ENCODE measurements at places on chromosomes 3 and 15.

DNA sequence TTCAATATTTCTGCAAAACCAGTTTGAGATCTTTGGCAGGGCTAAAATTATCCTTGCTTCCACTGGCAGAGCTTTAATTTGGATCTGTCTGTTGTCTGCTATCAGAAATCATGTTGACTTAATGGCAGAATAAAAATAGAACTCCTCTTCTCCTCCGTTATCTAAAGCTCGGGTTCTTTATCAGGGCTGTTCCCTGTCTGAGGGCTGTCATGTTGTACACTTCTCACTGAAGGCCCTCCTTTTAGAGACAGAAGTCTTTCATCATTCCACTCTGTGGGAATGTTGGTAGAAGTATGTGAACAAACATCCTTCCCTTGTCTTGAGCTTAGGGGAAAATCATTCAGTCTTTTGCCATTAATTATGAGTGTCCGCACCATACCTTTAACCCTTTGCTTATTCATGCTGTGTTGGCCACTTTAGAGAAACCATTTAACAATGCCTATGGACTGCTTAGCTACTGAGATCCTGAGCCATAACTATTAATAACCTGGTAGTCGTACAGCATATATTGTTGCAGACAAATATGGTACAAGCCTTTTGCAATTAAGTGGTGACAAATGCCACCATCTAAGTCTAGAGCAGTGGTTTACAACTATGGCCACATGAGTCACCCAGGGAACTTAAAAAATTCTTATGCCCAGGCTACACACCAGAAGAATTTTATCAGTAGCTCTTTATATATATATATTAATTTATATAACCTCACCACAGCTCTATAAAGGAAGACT, 226.0 kb upstream of the TPM1 start:
- DNase-seq: no peak

GRCh38 chr3:32780735-32781210, 37.0 kb upstream of the TRIM71 start:
- DNase-seq: peak; percentile 68

DNA sequence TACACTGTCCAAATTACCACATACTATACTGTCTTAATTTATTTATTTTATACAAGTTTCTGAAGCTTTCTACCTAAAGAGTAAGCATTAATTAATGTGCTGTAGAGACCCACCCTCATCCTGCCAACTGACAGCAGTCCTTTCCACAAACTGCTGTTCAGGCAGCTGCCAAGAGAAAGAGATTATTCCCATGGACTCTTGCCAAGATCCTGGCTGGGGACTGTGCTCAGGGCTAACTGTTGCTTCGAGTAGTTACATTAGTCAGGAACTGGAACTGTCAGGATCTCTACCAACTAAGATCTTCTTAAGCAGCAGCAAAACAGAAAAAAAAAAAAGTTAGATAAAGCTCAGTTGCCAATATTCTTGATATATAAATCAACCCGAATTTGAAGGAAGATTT, 398.8 kb downstream of the MECOM start:
- DNase-seq: no peak

GRCh38 chr3:50924638-50925037, 249.9 kb downstream of the DOCK3 start:
- no peak for DNase-seq

GRCh38 chr3:70856414-70857162, 544.1 kb upstream of the MDFIC2 start:
- no peak for DNase-seq

DNA sequence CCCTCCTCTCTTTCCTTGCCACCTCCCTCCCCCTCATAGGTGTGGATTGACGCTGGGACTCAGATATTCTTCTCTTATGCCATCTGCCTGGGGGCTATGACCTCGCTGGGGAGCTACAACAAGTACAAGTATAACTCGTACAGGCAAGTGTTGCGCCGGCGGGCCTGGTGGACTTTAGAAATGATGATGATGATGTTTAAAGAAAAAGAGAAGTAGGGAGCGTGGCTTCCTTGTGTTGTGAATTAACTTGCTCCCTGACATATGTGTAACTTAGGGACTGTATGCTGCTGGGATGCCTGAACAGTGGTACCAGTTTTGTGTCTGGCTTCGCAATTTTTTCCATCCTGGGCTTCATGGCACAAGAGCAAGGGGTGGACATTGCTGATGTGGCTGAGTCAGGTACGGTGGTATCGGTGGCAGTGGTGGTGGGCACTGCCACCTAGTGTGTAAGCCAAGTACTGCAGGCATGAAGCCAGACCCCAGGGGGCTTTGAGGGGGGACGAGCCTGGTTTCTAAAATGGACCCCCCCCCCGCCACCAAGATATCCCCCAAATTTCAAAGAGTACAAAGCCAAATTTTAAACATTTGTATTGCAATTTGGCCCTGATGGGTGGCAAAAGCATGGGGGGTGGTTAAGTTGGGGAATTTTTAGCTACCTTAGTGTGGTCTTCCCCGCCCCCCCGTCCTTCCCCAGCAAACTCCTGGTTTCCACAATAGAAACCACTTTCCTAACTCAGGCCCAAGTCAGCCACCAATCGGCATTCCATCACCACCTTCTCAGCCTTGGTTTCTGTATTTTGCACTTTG, 65.6 kb downstream of the SLC6A6 start:
- no peak for DNase-seq

DNA sequence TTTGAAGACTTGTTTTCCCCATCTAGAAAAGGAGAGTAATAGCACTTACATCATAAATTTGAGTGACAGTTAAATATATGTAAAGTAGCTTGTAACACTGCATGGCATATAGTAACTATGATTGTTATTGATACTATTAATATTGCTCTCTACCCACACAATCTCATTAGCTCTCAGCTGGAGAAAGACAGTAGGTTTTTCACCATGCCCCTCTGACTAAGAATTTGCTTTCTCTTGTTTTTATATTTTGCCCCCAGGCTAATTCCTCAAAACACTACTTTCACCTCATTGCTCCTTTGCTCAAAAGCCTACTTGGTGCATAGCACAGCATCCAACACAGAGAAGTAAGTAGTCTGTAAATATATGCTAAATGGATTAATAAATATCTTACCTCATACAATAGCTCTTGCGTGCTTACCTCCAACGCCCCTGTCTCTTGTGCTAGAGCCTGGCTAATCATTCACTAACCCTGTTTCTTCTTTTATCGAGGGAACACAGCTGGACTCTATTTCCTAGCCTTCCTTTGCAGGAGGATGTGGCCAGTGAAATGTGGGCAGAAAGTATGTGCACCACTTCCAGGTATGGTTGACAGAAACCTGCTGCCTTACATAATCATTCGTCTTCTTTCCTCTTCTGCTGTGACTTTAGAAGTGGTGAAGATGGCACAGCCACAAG, 190.0 kb downstream of the PLCH1 start:
- no peak for DNase-seq

DNA sequence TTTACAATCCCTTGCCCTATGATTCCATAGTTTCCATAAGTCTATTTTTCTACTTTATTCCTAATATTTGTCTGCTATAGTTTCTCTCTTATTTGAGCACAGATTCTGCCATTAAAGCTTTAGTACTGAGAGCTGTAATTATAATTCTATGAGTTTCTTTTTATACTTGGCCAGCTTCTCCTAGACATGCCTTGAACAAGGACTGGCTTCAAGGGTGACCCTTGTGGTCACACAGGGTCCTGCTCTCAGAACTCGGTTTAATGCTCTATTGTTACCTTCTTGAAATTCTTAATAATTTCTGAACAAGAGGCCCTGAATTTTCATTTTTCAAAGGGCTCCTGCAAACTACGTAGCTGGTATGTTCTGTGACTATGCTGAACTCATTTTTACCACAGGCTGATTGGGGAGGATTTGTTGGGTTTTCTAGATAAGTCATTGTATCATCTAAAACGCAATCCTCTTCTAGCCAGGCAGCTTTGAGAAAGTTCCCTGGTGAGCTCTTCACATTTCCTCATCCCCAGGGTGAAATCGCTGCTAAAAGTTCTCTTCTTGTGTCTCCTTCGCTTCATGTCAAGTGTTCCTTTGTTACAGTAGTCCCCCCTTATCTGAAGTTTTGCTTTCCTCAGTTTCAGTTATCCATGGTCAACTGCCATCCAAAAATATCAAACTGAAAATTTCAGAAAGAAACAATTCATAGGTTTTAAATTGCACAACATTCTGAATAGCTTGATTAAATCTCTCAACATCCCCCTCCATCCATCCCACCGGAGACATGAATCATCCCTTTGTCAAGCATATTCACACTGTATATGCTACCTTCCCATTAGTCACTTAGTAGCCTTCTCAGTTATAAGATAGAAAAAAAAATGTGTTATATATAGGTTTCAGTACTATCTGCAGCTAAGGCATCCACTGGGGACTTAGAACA, 12.6 kb upstream of the PLCL2 start:
- DNase-seq: no peak

GRCh38 chr3:129118745-129119144, 2.9 kb downstream of the RAB43 start:
- no peak for DNase-seq

DNA sequence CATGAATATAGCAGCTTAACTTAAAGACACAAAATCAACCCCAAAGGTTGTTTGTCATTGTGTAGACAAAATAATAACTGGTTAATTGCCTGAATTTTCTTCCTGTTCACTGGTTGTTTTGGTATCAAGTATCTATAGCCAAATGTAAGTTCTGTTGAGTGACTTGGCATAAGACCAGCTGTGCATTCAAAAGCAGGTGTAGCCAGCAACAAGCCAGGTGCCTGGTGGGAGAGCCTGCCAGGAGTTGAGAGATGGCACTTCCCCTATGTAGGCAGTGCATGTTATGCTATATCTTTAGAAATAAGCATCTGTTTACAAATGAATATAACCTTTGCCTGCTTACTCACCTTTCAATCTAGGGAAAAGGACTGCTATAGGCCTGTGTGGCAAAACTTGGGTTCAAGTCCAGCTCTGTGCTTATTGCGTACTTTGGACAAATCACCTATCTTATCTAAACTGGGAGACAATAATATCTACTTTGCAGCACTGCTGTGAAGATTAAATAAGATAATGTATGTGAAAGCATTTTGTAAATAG, 84.9 kb upstream of the TBL1XR1 start:
- DNase-seq: no peak

DNA sequence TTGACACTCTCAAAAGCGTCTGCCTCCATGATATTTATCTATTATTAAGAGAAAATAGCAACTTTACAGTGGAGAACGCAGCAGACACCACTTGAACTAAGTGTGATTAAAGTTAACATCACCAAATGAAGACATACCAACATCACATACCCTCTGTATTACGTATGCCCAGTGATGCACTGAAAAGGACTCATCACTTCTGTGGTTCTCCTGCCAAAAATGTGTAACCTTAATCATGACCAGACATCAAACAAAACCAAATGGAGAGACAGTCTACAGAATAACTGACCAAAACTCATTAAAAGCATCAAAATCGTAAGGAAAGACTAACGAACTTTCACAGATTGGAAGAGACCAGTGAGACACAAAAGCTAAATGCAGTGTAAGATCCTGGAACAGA, 103.2 kb downstream of the PPP2R3A start:
- no peak for DNase-seq

- DNase-seq: no peak
Measured at GRCh38 chr3:30672959-30673358, 66.6 kb downstream of the TGFBR2 start.

DNA sequence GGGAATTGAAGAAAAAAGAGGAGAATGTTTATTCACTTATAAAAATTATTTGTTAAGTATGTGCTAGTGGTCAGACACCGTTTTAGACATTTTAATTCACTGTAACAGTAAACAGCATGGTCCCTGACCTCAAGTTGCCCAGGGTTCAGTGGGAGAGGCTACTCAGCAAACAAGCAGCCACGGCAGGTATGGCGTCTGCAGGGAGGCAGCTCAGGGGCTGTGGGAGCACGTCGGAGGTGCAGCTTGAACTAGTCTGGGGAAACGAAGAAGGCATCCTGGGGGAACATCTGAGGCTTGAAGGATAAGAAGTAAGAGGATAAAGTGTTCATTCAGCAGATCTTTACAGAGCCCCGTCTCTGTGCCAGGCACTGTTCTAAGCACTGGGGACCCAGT, 66.0 kb downstream of the CRTC3 start:
- DNase-seq: no peak

- no peak for DNase-seq
Measured at GRCh38 chr3:73378207-73378606, 246.5 kb downstream of the PDZRN3 start.

DNA sequence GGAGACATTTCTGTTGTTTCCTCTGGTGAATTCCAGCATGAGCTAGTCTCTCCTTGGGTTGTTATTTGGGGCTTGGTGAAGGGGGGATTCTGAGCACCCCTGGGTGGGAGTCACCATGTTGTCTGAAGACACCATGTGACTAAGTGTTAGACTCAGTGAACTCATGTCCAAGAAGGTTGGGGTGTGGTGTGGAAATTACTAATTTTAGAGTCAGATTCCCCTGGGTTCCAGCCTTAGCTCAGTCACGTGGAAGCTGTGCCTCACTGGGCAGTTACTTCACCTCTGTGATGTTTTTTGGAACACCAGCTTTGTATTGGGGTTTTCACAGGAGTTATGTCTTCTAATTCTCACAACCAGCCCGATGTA, 171.5 kb downstream of the RPLP1 start:
- no peak for DNase-seq

DNA sequence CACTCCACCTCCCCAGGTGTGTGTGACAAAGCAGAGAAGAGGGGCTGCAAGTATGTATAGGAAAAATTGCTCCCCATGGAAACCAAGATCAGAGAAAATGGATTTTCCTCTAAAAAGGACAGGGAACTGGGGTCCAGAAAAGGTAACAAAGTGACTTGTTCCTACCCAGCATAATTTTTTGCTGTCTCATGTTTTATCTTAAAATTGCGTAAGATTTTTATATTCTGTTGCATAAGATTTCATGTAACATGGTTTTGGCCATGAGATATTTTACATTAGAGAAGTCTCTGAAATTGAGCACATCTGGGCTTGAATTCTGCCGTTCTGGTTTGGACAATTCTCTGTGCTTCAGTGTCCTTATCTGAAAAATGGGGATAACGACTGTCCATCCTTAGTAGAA, 335.7 kb upstream of the RORA start:
- no peak for DNase-seq

DNA sequence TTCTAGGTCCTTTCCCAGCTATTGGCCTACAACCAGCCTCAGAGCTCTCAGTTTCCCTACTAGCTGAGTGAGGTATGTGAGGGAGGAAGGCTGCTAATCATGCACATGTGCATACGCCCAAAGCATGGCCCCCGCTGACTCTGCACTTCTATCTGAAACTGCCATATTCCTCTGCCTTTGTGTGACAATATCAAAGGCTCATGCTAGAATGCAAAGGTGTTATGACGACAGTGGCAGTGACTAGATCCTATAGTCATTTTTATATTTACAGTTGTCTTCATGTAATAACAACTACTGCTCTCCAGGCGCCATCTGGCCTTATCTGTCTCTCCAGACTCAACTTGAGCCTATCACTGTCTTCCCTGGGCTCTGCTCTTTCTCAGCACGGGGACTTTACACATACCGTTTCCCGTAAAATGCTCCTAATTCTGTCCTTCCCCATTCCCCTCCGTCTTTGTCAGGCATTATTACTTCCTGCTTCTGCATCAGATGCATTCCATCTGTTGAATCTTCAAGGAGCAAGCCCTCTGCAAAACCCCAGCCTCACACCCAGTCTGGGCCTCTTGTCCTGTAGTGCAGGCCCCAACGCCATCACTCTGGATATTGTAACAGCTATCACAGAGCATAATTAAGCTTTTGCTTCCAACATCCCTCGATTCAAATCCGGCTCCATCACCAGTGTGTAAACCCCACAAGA, 102.5 kb downstream of the PDCD6IP start:
- DNase-seq: no peak

- peak; percentile 47 for DNase-seq
Measured at GRCh38 chr15:59296181-59296617, 76.5 kb downstream of the MYO1E start.
